ENCODE measurements at places on chromosomes 1 and 21.

- DNase-seq, result no peak
Measured at GRCh38 chr1:145886390-145886789, 724 bp upstream of the ANKRD35 start.

GRCh38 chr1:59041646-59042277 lies 255.1 kb upstream of the FGGY start:
- DNase-seq, result no peak

GRCh38 chr1:29971703-29972102 lies 735.4 kb downstream of the PTPRU start:
- DNase-seq, result no peak

GRCh38 chr1:54806931-54807611 lies 5.9 kb upstream of the TTC22 start:
- DNase-seq, result no peak

DNA sequence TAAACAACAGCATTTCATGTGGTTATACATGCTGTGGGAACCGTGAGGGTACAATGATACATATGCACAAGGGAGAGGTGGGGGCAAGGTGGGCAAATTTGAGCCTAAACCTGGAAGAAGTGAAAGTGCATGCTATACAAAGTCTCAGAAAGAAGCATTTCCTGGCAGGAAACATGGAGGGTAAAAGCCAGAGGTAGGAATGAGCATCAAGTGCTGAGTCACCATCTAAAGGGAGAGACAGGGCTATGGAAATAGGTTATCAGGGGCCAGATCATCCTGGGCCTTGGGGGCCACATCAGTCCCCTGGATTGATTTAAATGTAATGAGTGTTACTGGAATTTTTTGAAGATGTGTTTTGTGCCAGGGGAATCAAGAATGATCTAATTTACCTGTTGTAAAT lies 60.1 kb upstream of the DAB1 start:
- DNase-seq, result no peak

- no peak for DNase-seq
Measured at GRCh38 chr1:201324821-201325677, 41.7 kb downstream of the PKP1 start.

DNA sequence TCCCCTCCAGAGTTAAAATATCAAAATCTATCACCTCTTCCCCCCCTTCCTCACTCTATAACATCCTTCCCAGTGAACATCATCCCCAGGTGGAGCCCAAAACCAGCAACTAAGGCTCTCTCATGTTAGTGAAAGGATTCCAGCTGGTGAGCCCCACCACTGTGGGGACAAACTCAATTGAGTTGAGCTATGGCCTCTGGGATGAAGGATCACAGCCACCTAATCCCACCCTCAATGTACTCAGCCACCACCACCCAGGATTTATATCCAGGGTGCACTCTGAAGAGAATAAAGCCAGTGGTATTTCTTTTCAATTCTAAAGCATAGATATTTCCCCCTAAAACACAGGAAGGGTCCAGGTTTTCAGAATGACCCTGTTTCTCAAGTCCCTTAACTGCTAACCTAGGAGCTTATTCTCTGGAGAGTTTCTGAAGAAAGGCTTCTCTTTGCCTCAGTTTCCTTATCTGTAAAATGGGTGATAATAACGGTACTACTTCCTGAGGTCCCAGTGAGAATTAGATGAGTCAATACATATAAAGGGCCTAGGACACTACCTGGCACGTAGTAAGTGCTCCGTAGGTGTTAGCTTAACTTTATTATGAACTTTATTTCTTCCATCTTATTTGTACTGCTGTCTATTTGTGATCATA lies 15.6 kb upstream of the BOLA1 start:
- DNase-seq, result no peak

DNA sequence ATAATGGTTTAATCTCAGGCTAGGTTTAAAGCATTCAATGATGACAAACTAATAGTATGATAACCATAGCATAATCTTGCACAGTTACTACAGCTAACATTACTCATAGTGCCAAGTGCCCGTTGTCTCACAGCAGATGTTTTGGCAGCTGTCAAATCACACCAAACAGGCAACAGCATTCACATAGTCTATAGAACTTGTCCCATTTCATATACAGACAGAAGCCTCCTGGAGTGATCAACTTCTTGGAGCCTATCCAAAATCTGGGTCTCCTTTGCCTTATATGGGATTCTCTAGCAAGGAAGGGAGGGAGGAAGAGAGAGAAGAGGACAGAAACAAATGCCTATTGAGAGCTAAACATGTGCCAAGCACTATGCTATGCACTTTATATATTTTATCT lies 250.6 kb upstream of the ZP4 start:
- no peak for DNase-seq

- DNase-seq, result no peak
Measured at GRCh38 chr1:160945079-160945478, 9.5 kb downstream of the ITLN2 start.

DNA sequence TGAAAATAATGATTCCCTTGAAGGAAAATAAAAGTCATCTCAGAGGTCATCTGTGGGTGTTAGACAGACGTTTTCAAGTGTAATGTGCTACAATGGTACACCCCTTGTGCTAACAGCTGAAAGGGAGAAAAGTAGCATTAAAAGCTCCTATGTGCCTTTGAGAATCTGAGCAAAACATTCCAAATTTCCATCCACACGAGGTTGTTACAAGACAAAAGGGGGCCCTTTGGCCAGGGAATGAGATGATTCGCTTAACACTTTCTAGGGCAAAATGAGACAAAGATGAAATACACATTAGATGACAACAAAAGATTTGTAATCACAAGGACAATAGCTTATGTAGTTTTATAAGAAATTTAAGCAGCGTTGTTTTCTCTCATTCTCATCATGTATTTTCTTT lies 303.6 kb downstream of the LMX1A start:
- DNase-seq, result no peak
